Naive B cell (primary cell): ENCODE measurements at places on chromosomes 4 and X.

DNA sequence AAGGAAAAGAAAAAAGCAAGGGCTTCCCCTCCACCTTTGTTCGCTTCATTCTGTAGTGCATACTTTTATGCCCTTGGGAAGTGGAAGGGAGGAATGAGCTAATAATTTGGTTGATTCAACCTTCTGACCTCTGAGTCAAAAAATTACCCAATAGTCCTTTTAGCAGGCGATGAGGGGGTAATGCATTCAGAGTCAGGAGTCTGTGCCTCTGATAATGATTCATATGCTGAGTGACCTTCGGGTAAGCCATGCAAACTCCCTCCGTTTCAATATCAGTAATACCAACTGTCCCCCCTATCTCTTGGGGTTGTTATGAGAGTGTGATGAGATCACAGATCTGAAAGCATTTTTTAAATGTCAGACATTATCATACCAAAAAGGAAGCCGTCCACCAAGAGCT, 41.6 kb upstream of the ACSL4 start:
- DNase-seq: no peak

DNA sequence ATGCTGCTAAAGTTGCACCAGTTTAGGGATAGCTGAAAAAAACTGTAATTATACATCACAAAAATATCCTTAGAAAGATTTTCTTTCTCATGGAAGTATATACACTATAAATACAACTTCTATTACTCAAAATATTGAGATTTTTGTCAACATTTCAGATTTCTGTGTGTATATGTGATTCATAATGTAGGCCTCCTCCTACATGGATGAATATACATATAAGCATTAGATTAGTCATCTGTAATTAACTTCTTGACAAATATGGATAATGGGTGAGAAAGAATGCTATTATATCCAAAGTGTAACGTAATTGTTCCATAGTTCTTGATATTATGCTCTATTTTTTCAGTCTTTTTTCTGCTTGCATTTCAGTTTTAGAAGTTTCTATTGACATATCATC, 124.9 kb downstream of the CBLL2 start:
- no peak for DNase-seq

DNA sequence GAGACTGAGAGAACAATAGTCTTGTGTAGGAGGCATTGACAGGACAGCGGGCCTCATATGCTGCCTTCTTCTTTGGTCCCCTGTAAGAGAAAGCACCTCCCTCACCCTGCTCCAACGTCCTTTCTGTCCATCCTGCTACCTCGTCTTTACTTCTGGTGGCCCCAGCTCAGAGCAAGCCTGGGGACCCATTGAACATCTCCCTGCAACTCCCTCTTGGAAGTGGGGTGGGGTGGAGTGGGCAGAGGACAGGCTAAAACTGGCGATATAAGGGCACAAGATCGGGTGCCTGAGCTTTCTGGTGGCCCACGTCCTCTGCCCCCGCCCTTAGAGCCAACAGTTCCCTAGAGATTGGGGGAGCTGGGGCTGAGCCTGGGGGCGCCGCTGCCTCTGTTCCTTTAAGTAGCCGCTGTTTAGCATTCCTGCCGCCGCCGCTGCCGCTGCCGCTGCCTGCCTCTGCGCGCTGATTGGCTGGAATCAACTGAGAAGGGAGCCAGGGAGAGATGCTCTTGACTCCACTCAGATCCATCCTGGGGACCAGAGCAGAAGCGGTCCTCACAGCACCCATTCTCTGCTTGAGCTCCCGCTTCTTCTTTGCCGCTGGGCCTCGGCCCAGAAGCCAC, at the start of gene DLG3:
Gene DLG3, plus strand, starts transcription at position 510 of the 620 bp plus-strand sequence. CDS start 367 bp downstream, outside the sequence.
- no peak for DNase-seq

GRCh38 chr4:147761218-147761883, 29.5 kb downstream of the ARHGAP10 start:
- DNase-seq: no peak

GRCh38 chr4:5572114-5572513, 136.2 kb downstream of the EVC2 start:
- no peak for DNase-seq

DNA sequence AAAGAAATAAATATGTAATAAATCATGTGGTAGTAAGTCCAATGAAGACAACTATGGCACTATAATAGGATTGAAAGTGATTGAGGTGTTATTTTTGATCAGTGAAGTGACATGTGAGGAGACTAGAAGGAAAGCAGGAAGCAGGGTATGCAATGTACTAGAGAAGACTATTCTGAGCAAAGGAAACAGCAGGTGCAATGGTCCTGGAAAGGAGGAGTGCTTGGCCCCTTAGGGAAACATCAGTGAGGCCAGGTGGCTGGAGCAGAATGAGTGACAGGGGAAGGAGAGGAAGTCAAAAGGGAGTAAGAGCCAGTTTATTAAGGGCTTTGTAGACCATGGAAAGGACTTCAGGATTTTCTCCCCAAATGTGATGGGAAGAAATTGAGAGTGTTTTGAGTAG, 207.6 kb upstream of the HCCS start:
- no peak for DNase-seq

DNA sequence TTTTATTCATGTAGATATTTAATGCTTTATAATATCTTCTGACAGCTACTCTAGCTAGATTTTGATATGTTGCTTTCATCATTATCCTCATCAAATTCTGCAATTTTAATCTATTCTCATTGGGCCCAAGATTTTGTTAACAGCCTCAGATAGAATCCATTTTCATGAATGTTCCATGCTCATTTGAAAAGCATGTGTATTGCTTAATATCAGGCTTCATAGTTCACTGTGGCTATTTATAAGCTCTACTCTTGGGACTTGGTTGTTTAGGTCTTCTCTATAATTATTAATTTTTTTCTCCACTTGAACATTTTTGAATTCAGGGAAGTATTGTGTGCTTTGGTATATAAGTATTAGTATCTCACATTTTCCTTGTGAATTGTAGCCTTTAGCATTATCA, 41.8 kb downstream of the RAB40A start:
- DNase-seq: no peak

DNA sequence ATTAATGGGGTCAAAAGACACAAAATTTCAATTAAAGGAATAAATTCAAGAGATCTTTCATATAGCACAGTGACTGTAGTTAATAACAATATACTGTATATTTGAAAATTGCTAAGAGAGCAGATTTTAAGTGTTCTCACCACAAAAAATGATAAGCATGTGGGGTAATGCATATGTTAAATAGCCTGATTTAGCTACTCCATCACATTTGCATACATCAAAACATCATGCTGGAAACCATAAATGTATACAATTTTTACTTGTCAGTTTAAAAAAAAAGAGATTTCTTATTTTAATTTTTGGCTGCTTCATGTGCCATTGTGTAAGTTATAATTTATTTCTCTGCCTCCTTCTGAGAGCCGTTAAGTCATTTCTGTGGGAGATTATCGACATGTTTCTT, 65.9 kb downstream of the FAM184B start:
- no peak for DNase-seq

DNA sequence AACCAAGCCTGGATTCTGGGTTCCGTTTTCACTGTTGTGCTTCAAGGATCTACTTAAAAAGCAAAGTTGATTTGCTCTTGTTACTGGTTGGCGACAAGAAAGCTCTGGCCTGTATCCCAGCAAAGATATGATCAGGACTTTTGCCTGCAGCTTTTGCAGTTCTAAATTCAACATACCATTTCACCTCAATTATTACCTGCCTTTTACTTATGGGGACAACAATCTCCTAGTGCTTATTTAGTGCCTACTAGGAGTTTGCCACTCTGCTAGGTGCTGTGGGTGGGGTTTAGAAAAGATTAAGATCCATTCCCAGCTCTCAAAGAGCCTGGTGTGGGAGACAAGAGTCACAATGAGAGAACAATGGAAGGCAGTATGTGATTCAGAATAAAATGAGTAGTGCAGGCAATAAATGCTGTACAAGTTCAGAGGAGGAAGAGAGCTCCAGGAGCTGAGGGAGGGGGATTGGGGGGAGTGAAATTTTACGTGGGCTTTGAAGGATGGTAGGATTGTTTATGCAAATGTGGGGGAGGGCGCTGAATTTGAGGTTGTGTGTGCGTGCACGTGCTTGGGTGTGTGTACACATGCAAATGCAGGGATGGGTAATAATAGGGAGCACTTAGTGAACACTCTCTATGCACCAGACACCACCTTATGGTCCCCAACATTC, 5.0 kb upstream of the TMEM164 start:
- DNase-seq: no peak
